Globus pallidus (tissue), 1 donor: ENCODE measurements at places on chromosomes 6 and 20.

DNA sequence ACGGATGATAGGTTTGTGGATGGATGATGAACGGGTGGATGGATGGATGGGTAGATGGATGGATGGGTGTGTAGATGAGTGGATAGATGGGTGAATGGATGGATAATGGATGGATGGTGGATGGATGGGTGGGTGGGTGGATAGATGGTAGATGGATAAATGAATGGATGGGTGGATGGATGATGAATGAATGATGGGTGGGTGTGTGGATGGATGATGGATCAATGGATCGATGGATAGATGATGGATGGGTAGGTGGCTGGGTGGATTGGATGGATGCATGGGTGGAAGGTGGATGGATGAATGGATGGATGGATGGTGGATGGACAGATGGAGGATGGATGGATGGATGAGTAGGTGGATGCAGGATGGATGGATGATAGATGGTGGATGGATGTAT is 394.1 kb downstream of the TAF4 start:
- DNase-seq: no peak

GRCh38 chr6:138989098-138989983 is 1.3 kb upstream of the REPS1 start:
- no peak for DNase-seq

GRCh38 chr6:52089758-52090348 is 2.4 kb upstream of the PKHD1 start:
- no peak for DNase-seq

DNA sequence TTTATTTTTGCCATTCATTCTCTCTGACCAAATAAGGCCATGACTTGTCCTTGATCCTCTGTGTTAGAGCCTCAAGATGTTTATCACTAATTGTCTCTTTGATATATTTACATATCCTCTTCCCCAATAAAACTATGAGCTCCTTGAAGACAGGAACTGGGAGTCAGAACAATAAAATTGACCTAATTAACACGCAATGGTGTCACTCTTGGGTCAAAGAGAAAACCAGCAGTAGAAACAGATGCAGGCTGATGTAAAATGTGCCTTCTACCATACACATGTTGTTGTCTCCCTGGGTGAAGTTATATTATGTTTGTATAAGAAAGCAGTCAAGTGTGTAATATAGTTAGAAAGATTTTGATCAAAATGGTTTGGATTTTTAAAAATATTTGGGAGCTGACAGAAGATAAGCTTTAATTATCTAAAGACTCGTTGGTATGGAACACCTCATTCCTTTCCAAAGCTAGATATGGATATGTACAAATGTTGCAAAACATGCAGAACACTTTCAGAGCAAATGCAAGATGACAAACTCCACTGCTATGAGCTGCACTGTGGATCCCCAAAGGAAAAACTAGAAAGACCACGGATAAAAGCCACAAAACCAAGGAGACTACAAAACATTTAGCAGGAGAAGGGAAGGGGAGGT is 109.7 kb upstream of the STMND1 start:
- DNase-seq: no peak

DNA sequence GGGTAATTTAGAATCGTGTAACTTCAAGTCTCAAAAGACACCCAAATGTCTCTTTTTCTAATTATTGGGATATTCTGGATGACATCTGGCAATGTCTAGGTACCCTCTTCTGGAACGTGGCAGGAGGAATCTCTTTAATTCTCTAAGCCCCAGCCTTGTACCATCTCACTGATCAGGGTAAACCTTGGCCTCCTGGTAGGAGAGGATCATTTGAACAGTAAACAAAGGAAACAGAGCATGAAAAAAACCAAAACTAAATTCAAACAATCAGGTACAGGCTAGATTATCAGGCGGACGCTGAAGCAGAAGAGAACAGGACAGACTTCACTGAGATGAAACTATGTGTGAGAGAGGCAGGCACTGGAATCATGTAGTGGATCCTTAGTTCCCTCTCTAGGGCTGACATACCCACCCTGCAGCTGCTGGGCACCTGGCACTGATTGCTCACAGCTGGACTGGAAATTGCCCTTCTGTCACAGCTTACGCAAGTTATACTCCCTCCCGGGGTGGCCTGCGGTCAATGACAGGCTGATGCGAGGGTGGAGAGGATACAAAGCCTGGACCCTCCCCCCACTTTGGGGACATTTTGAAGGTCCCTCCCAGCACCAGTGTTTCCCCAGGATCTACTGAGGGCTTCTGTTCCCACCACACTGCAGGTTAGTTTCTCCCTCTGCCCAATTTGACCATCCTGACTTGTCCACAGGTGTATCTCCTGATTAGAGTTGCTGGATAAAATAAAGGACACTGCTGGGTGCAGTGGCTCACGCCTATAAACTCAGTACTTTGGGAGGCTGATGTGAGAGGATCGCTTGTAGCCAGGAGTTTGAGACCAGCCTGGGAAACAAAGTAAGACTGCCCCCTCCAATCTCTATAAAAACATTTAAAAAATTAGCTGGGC is 20.6 kb upstream of the ZBTB24 start:
- no peak for DNase-seq

DNA sequence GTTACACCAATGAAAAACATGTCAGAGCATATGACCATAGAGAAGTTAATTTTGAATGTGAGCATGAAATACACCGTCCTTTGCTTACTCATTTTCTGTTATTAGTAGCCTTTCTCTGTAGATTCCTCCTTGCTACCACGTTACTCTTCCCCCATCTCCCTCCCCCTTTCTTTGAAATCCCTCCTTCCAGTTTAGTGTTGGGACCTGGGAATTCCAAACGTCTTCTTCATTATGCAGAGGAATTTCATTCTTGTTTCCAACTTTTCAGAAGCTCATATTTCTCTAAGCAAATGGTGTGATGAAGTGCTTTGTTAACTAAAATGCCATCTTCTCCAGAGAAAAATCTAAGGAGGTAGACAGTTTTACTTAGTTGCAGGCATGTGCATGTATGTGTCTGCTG is 122.4 kb downstream of the MCHR2 start:
- DNase-seq: no peak

DNA sequence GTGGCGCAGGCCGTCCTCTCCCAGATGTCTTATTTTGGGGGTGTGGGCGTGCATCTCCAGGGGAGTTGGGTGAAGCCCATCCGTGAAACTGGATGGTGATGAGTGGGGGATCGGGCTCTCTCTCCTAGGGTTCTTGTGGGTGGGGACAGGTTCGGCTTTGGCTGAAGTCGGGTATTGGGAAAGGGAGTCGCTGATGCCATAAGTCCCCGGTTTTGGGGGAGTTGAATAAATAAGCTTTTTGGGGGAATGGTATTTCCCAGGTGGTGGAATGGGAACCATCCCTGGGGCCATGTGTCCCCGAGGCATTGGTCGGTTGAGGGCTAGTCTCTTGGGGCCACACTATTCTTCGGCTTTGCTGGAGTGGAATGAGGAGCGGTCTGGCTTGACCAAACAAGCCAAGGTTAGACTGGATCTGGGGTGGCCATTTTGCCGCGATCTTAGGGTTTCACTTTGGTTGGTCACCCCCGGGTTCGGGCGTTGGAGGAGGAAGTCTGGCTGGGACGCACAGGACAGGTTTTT is 481 bp downstream of the ZNF133 start:
- DNase-seq: no peak

DNA sequence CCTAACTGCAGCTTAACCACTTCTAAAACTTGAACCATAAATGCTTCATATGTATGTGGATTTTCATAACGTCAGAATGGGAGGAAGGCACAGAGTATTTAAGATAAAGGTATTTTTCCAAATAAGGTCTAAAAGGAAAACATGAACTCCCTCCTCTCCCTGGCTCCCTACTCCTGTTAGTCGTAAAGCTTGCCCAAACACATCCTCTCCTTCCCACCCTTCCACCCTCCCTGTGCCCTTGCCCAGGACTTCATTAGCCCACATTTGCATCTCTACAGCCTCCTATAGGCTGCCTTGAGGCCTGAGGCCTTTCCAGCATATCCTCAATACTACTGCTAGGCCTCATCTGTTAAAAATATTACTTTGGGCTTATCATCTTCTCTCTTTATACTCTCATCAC is 17.1 kb upstream of the SMIM13 start:
- DNase-seq: no peak

DNA sequence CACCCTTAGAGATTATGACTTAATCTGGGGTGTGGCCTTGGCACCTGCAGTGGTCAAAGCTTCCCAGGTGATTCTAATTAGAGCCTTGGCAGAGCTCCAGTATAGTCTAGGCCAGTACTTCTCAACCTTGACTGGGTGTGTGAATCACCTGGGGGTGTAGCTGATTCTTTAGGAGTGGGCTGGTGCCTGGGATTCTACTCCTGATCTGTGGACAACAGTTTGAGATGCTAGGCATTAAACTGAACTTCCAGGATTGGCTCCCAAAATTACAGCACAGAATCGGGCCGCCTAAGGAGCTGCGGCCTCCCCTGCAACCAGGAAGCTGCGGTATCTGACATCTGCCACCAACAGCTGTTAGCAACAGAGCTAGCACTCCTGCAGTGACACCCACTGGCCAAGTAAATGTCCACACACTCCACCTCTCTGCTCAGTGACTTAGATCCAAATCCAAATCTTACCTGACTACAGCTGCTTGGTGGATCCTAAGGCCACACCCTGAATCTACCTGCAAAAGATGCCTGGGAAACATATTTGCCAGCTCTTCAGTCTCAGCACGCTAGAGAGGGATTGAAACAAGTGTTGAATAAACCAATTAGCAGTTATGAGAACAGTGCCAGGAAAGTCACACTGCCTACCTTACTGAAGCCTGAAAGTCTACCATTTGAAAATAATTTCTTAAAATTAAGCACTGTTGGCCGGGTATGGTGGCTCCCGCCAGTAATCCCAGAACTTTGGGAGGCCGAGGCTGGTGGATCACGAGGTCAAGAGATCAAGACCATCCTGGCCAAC is 126.7 kb downstream of the UNC5CL start:
- DNase-seq: peak; percentile 13

DNA sequence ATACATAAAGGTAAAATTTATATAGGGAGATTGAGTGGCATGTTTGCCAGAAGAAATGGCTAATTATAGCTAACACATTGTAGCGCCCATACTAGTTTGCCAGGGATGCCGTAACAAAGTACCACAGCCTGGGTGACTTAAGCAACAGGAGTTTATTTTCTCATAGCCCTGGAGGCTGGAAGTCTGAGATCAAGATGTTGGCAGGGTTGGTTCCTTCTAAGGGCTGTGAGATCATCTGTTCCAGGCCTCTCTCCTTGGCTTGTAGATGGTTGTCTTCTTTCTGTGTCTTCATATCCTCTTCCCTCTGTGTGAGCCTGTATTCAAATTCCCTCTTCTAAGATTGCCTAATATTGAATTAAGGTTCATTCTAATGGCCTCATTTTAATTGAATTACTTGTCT is 417.5 kb upstream of the OPRM1 start:
- no peak for DNase-seq

DNA sequence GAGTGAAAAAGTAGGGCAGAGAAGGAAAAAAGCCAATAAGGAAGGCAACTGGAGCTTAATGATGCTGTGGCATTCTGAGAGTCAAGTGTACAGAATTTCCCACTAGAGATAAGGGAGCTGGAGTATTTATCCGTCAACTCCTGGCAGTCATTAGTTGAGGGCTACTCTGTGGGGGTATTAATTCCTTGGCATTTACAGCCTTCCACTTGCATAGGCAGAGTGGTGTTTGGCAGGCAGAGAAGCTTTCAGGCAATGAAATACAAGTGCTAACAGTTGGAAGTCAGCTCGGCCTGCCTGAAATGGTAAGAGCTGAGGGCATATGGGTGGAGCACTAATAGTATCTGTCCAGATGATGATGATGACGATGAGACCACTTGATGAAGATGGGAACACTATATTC is 207.3 kb upstream of the FLRT3 start:
- DNase-seq: no peak

DNA sequence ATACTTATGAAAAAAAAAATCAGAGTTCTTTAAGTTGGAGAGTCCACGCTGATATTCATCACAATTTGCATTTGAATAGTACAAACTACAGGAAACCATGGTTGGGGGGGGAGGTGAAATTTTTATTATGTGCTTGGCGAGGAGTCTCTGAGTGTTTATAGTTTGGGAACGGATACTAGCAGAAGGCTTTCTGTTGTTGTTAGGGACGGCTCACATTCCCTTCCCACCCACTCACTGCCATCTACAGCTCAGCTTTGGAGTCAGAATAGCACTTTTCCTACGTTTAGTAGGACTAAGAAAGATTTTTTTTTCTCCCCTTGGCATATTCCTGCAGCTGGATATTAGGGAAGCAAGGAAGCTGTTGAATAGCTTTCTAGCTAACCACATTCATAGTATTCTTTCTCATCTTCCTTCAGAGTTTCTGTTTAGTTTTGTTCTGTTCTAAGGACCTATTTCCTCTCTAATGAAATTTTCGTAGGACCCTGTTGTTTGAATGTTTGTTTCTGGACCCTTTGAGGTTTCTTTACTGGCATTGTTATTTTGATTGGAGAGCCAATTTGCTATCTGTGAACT is 235.1 kb upstream of the ZNF217 start:
- no peak for DNase-seq

GRCh38 chr20:48789185-48789668 is 38.6 kb downstream of the PREX1 start:
- no peak for DNase-seq

DNA sequence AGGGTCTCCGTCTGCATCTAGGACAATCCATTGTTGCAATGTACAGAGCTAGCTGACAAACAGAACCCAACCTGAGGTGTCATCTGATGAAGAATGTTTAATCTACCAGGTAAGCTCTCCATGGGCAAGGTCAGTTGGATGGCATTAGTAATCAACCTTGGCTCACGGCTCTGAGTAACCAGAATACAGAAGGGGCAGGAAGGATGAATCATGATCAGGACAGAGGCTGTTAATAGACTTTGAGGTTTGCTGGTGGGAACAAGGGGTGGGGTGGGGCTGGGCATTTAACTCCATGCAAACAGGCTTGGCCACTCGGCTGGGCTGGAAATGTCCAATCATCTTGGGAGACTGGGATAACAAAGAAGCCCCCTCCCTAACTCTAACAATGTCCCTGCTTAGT is 77.1 kb upstream of the MRPS10 start:
- no peak for DNase-seq

GRCh38 chr6:43913375-43914271 is 143.6 kb downstream of the VEGFA start:
- no peak for DNase-seq

- DNase-seq: no peak
These were observed 1.7 kb downstream of the DIDO1 start for GRCh38 chr20:62924442-62925075.

- no peak for DNase-seq
These were observed 44.7 kb upstream of the MLN start for GRCh38 chr6:33848484-33848883.

DNA sequence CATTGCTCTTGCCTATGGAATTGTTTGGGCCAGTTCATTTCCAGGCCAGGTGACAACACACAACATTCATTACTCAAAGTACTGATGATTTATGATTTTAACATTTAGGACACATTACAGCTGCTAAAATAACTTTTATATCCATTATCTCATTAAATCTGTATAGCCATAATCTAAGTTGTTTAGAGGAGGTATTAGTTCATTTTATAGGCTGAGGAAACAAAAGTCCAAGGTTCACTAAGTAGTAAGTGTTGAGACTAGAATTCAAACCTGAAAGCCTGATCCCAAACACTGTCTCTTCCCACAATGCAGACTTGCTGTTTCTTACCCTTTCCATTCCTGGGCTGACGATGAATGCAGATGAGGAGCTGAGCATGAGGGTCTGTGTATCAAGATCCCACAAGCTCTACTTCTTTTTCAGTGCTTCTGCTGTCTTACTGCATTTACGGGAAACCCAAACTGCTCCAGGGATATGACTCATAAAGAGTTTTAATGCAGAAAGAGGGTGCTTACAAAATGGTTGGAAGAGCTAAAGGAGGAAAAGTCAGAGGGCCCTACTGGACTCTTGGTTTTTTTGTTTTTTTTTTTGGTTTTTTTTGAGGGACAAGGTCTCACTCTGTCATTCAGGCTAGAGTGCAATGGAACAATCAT is 17.9 kb downstream of the TENT5A start:
- no peak for DNase-seq

- no peak for DNase-seq
These were observed 36.3 kb downstream of the MARCKS start for GRCh38 chr6:113893451-113893850.
